ENCODE measurements at places on chromosomes 16 and 17.

- DNase-seq, result no peak
Measured at GRCh38 chr17:48590607-48591161, 643 bp upstream of the HOXB3 start.

DNA sequence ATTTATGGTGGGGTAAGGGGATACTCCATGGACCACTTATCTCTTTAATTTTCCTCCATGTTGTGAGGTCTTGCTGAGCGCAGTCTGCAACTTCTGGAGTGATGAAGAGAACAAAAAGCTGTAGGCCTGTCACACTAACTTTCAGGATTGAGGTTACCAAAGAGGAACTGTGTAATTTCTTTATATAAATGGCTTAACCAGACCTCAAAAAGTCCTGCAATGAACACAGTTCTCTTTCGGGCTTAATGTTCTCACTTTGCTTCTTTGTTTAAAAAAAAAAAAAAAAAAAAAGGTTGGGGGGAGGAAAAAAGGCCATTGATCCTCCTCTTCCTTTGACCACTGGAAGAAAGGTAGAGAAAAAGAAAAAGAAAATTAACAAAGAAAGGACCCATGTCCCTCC is 86.8 kb upstream of the SOX9 start:
- no peak for DNase-seq

DNA sequence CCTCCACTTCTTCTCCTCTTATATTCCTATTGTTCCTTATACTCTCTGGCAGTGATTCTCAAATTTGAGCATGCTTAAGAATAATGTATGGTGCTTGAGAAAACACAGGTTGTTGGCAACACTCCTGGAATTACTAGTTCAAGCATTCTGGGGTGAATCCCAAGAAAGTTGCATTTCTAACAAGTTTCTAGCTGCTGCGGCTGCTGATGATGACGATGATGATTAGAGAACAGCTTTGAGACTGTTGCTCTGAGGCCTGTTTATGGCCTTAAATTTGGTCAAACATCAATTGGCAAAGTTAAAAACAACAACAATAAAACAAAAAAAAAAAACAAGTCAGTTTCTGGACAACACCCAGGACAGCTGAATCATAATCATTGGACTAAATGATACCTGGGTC is 961.9 kb downstream of the CDH11 start:
- no peak for DNase-seq

DNA sequence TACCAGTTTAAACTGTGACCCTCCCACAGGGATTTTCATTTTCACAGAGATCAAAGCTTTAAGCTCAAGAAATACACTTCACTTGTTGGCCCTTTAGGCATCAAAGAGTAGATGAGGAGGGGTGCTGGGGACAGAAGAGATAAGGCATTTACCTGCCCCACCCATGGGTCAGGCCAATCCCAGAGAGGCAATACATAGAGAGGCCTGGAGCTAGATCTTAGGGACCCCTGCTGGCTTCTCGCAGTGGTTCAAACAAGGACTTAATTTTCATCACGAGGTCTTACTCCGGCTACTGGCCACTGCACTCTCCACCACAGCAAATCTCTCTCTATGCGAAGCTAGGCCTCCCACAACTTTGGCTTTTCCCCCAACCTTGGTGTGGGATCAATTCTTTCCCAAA is 46.6 kb downstream of the NOG start:
- no peak for DNase-seq
